Skeletal muscle tissue (tissue), 5 donors: ENCODE measurements at places on chromosomes 4 and X. TPM values are rescaled to one million over a fixed set of nuclear protein-coding genes. Genes with fewer than 3 reads are reported as not detected.

The CTAG1A gene
- total RNA-seq: not detected

The NUP62CL gene
- 1.6 TPM for total RNA-seq

The HNRNPD gene
- 51.7 TPM for total RNA-seq

The RAB39B gene
- total RNA-seq: under 0.01 TPM

The LONRF3 gene
- 3.7 TPM for total RNA-seq

The BMPR1B gene
- total RNA-seq: 22.4 TPM

The SASH3 gene
- 2.6 TPM for total RNA-seq

The RGN gene
- total RNA-seq: 3.1 TPM

The HERC3 gene
- total RNA-seq: 16.7 TPM

The MAGED4B gene
- 27.7 TPM for total RNA-seq

The PGAM4 gene
- not detected for total RNA-seq

The PCSK1N gene
- total RNA-seq: not detected

The SERPINA7 gene
- total RNA-seq: not detected
